ENCODE measurements at places on chromosomes 12 and 14.

GRCh38 chr14:81727218-81727617 lies 193.6 kb upstream of the SEL1L start:
- DNase-seq = no peak

DNA sequence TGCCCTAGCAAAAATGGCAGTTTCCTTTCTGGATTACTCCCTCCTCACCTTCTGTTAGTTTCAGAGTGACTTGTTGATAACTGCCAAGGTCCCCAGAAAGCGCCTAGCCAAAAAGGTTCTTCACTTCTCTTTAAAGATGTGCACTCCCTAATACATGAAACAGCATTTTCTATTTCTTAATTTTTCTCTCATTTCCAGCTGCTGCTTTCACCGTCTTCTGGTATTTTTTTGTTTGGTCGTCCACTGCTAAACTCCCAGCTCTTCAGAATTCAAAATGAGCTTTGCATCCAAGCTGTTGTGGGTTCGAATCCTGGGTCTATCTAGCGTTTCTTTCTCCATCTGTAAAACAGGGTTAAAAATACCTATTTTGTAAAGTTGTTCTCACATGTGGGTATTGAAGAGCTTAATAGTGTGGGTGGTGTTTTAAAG lies 397 bp upstream of the BORCS5 start:
- no peak for DNase-seq

GRCh38 chr12:117143008-117143532 lies 43.9 kb upstream of the TESC start:
- DNase-seq = no peak

DNA sequence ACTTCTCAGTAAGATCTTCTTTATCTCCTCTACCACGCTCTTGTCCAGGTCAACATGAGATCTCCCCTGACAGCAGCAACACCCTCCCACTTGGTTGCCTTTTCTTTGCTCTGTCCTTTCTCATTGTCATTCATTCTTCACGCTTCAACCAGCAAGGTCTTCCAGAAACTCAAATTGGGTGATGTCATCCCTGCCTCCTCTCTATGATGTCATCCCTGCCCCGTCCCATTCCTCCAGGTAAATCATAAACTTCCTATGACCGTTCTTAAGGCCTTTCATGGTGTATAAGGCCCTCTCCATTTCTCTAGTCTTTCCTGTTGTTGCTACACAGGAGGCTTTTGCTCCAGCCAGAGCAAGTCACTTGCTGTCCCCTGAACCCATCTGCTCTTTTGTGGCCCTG lies 17.7 kb upstream of the TUNAR start:
- DNase-seq = no peak
